Kidney glomerular epithelial cell (primary cell): ENCODE measurements at places on chromosomes 1 and 21.

- DNase-seq = peak; percentile 10
These were observed 171.0 kb downstream of the LRRC40 start for GRCh38 chr1:70034403-70034802.

DNA sequence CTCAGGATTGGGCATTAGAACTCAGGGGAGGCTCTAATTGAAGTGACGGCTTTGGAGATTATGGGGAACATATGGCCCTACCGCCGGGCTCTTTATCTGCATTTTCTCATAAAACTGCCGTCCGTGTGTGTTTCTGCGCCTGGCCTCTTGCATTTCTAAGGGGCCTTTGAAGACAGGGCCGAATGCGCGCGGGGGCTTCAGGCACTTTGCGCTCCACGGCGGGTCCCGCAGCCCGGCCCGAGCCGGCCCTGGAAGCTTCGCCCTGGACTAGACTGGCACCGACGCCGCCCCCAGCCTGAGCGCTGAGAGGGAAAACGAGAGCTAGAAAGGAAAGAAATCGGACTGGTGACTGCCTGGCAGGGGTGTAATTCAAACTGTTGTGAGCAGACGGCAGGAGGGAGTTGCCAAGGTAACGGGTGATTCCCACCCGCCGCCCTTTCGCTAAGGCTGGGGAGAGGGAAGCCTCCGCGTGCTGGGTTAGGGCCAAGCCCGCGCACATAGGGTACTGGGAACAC, 120.7 kb downstream of the LMX1A start:
- no peak for DNase-seq

DNA sequence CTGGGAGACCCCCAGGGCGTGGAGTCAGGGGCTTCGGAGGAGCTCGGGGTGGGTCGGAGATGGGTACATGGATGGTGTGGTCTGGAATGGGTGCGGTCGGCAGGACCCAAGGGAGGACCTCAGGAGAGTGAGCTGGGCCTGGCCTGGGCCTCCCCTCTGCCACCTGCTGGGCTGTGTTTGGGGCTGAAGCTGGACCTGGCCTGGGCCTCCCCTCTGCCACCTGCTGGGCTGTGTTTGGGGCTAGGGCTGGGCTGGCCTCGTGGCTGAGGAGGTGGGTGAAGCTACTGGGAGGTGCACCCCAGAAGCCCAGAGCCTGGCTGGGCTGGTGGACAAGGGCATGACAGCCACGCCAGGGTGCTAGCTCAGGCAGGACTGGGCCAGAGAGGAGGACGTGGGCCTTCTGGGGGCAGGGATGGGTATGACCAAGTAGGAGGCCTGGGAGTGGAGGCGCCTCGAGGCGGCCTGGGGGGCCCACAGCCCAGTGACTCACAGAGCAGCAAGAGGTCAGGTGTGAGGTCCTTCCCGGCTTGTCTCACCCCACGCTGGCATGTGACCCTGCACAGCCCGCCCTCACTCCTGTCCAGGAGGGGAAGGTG, 14.5 kb downstream of the SAMD11 start:
- peak; percentile 42 for DNase-seq

GRCh38 chr1:6440198-6441126, 15.9 kb downstream of the ESPN start:
- no peak for DNase-seq

DNA sequence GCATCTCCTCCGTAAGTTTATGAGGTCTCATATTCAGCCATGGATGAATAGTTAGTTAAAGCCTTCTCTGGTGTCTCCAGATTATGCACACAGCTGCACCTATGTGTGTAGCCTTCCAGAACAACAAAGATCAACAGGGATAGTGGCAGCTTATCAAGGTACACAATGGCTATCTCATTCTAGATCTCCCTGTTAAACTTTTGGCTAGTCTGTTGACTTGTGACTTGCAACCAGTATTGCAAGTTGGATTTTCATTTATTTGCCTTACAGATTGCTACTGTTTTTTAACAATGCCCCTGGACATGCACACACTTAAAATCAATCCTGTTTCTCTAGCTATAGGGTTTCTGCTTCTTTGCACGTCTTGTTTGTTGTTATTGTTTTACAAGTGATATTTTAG, 363.2 kb downstream of the OMA1 start:
- DNase-seq = no peak

DNA sequence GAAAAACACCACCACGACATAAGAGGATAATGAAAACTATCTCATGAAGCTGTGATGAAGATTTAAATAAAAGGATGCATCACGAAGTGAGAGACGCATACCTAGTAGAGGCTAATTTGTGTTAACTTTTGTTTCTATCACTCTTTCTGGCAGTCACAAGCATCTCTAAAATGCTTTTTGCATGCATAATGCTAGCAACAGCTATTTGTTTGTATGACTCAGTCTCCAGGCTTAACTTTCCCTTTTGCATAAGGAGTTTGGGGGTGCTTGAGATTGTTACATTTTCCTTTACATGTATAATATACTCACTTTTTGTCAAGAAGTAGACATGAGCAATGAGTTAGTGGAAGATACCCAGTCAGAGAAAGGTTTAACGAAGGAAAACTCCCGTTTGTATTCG, 385.4 kb downstream of the DISC1 start:
- DNase-seq = no peak

DNA sequence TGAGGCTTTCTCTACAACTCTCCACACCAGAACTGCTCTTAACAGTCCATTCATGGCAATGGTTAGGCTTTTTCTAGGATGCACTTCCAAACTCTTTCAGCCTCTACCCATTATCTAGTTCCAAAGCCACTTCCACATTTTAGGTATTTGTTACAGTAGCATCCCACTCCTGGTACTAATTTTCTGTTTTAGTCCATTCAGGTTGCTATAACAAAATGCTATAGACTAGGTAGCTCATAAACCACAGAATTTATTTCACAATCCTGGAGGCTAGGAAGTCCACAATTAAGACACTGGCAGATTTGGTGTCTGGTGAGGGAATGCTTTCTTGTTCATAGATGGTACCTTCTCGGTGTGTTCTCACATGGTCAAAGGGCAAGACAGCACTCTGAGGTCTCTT, 17.3 kb upstream of the EPS8L3 start:
- DNase-seq = no peak

DNA sequence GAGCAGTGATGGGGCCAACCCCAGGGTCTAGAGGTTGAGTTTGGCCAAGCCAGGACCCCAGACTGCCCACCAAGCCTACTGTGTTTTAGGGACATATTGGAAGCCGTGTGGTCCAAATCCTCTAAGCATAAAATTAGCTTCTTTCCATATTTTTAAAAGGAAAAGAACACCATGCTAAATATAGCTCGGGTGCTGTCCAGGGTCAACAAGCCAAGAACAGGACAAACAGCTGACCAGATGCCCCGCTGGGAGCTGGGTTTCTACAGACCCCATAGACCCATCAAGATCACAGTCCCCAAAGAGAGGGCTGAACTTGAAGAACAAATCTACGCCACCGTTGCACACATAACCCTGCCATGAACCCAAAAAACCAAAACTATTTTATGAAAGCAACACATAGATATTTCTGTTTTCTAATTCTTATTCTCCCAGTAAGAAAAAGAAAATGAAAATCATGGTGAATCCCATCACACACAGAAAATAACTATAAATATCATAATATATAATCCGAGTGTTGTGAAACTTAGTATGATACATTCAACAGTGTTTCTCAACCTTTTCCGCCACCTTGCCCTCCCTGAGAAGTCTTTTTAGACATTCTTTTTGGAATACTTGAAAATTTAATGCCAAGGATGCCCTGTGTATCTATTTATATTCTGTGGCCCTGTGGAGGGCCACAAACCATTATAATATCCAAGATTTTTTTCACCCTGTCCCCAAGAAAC, 36.2 kb upstream of the FHAD1 start:
- DNase-seq = no peak

- DNase-seq = no peak
These were observed 28.2 kb downstream of the CDCA8 start for GRCh38 chr1:37720231-37721130.

DNA sequence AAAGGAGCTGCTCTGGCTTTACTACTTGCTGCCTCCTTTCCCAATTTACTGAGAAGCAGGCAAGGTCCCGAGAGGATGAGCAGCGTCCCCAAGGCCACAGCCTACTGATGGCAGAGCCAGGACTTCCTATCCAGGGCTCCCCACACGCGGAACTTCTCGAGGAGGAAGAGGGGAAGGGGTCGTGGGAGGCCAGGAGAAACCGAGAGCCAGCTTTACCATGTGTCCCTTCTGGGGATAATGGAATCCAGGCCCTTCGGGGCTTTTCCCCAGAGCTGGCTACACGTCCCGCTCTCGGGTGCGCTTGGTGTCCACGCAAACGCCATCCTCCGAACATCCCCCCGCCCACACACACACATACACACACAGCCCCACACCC, 4.3 kb upstream of the CCN1 start:
- DNase-seq = peak; percentile 28

DNA sequence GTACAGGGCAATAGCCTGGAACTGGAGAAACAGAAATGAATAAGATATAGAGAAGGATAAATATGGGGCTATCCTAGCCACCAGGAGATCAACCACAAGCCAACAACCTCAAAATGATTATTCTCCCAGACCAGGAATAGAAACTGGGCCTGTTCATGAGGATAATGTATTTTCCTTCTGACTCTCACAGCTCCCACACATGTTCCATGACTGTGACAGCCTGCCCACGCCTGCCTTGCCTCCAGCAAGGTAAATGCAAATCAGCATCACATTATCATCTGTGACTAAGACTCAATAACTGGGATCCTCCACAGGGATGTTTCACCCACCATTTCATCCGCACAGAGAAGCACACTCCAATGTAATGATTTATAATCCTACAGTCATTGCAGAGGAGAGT, 3.3 kb downstream of the ENSA start:
- DNase-seq = no peak

- no peak for DNase-seq
These were observed 24.8 kb upstream of the SELENON start for GRCh38 chr1:25774921-25775771.

- DNase-seq = peak; percentile 36
These were observed 26.5 kb downstream of the HMGCS2 start for GRCh38 chr1:119742202-119742601.

GRCh38 chr1:40921522-40921921, 58.0 kb upstream of the CTPS1 start:
- DNase-seq = no peak

DNA sequence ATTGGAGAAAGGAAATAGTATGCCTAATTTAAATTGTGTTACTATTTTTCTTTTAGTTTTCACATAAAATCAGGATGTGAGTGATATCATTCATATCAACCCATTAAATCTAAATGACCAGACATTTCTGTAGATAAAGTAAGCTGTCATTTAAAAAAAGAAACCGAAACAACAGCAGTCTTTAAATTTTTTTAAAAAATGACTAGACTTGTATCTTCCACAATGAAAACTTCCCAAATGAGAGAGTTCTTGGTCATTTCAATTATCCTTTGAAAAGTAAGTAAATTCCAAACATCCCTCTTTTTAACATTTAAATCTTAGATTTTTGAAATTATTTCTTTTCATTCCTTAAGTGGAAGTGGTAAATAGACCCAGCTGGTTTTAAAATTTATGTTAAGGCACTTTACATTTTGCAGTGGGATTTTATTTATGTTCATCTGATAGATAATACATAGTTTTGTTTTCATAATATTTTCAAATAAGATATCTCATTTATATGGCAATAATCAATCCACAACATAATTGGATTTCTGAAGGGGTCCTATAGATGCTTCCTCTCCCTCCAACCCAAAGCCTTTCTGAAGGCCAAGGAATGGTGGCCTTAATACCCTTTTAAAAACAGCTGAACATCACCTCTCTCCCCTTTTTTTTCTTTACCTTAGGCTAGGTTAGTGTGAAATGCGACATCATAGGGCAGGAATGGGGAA, 3.1 kb downstream of the FOXD3 start:
- no peak for DNase-seq

DNA sequence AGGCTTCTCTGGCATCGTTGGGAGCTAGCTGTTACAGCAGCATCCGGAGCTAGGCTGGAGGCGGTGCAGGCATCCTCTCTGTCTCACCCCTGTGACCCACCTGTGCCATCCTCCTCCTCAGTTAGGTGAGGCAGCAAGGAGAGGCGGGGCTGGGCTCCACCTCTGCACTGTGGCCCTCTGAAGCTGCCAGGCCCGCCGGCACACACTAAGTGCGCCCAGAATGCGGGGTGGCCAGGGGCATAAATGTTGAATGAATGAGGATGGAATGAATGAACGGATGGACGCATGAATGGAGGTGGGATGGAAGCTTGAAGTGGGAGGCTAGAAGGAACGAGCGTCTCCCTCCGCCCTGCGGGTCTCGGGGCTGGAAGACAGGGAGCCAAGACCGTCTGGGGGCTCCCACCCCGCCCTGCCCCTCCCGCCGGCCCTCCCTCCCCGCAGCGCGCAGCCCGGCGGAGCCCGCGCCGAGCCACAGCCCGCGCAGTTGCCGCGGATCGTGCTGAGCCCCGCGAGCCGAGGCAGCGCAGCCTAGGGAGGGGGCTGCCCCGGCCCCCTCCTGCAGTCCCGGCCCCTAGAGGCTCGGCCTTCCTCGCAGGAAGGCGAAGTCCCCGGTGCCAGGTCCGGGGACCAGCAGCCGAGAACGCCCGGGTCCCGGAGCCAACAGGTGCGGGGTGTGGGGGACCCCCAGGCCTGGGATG, at the start of gene HCRTR1:
Gene HCRTR1, plus strand, starts transcription at position 472 of the 698 bp plus-strand sequence. CDS start 1,504 bp downstream, outside the sequence.
- DNase-seq = no peak

GRCh38 chr1:8684590-8684989, 132.8 kb downstream of the RERE start:
- DNase-seq = no peak

GRCh38 chr1:7669559-7670311, 101.4 kb upstream of the VAMP3 start:
- DNase-seq = no peak

DNA sequence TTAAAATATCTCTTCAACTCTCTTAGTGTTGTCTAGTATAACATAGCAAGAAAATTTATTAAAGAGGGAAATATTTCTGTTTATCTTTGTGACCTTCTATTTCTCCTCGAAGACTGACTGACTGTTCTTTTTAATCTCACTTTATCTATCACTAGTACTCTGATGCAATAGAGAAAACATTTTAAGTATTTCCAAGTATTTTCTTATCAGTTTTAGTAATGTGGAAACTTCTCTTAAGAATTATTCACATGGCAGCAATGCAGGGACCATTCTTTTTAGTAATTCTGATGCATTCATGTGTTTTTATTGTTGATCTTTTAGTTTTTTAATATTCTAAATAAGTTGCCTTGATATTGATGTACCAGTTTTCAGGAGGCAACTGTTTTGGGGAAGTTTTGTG, 115.7 kb downstream of the NEK7 start:
- no peak for DNase-seq

- DNase-seq = peak; percentile 75
These were observed at the start of gene ARHGEF11 for GRCh38 chr1:157045250-157046218. Gene ARHGEF11, minus strand, starts transcription at chr1:157045742. Its CDS starts 1,412 bp downstream, at chr1:157044330.

- no peak for DNase-seq
These were observed 37.3 kb upstream of the HMGN1 start for GRCh38 chr21:39386194-39386593.

- DNase-seq = no peak
These were observed 1157.3 kb downstream of the PLA2G4A start for GRCh38 chr1:187985897-187986654.
